HepG2 (cell line): ENCODE measurements at places on chromosomes 6 and 20. TPM values are rescaled to one million over a fixed set of nuclear protein-coding genes. Genes with fewer than 3 reads are reported as not detected.

Gene GJA10
- not detected in 2 replicates for total RNA-seq

- no peaks in the 10 kb centered on the region for H3K36me3 ChIP-seq
- no peak for DNase-seq
- H3K27ac ChIP-seq, result no peak overlapping the region
These were observed 29.2 kb upstream of the SMOC2 start for GRCh38 chr6:168411793-168412192.

GRCh38 chr6:33716379-33716778, 4.9 kb upstream of the UQCC2 start:
- no peaks in the 10 kb centered on the region for H3K36me3 ChIP-seq
- no peaks in the 10 kb centered on the region; the same call in 1 of the 2 replicates for H3K27me3 ChIP-seq
- peaks cover 43% of the 10 kb centered on the region for H3K4me1 ChIP-seq

- H3K4me1 ChIP-seq, result no peaks in the 10 kb centered on the region
- no peaks in the 10 kb centered on the region; the same call in 1 of the 2 replicates for H3K36me3 ChIP-seq
- H3K27me3 ChIP-seq, result no peaks in the 10 kb centered on the region
- H3K27ac ChIP-seq, result no peak overlapping the region
- DNase-seq, result no peak
These were observed 128.1 kb downstream of the ADAT2 start for GRCh38 chr6:143322386-143322785.

DNA sequence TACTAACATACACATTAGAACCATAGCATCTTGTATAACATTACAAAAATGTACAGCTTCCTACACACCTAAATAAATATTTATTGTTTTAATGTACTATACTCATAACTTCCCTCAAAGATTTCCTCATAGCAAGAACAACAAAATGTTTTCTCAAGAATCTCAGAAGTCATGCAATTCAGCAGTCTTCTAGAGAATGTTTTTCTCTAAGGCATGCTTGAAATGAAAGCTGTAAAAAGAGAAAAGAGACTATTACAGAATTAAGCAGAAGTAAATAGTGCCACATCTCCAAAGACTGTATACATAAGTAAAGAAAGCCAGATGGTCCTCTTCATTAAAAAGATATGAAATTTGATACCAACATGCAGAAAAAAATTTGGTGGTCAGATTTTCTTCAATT, 672.2 kb downstream of the EPM2A start:
- no peak overlapping the region for H3K27ac ChIP-seq
- no peaks in the 10 kb centered on the region; the same call in 2 of the 3 replicates for H3K27me3 ChIP-seq
- no peak overlapping the region for H3K4me3 ChIP-seq
- H3K4me1 ChIP-seq, result no peaks in the 10 kb centered on the region
- H3K36me3 ChIP-seq, result no peaks in the 10 kb centered on the region

DNA sequence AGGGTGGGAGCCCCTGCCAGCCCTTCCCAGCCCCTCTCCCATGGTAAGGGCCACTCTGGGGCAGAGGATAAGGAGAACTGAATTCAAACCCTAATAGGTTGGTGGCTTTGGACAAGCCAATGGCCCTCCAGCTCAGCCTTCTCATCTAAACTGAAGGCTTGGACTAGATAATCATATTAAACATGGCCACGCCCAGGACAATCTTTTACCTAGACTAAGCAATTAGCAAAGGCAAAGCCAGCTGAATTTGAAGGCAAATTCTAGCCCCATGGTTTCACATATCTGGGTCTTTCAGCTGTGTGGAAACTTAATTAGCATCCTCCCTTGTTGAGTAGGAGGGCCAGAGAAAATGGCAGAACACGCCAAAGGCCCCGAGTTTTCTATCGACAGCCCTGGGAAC, 10.7 kb downstream of the SLC22A23 start:
- no peaks in the 10 kb centered on the region for H3K27me3 ChIP-seq
- DNase-seq, result no peak
- H3K27ac ChIP-seq, result no peak overlapping the region
- H3K36me3 ChIP-seq, result peaks cover 2% of the 10 kb centered on the region; the same call in 1 of the 2 replicates

GRCh38 chr6:43842231-43842794, 72.3 kb downstream of the VEGFA start:
- H3K4me1 ChIP-seq, result peaks cover 41% of the 10 kb centered on the region
- no peaks in the 10 kb centered on the region; the same call in 1 of the 2 replicates for H3K27me3 ChIP-seq
- no peaks in the 10 kb centered on the region for H3K36me3 ChIP-seq
- no peak for DNase-seq

Gene SLC25A27
- total RNA-seq, result 0.32 and 0.46 TPM in 2 replicates

DNA sequence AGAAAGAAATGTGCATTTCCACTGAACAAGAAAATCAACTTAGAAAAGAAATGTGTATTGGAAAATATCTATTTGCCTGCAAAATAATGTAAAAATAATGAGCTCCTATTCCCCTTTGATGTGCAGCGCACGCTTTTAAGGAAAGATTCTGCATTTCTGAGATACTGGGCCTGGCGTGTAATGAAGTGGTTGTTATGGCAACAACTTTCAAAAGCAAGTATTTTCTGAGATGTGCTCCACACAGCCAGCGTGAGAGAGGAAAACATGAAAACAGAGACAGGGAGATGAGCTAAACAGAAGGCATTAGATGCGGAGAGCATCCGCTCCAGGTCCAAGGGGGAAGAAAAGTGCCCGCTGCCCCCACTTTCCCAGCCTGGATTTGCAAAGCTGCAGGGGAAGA, 39.1 kb upstream of the GTSF1L start:
- no peak overlapping the region for H3K27ac ChIP-seq
- H3K27me3 ChIP-seq, result peaks cover 6% of the 10 kb centered on the region
- H3K4me1 ChIP-seq, result no peaks in the 10 kb centered on the region
- no peak overlapping the region for H3K4me3 ChIP-seq
- H3K36me3 ChIP-seq, result no peaks in the 10 kb centered on the region
- no peak for DNase-seq

- DNase-seq, result peak; percentile 72
- H3K36me3 ChIP-seq, result no peaks in the 10 kb centered on the region
- no peak overlapping the region for H3K4me3 ChIP-seq
- H3K27me3 ChIP-seq, result no peaks in the 10 kb centered on the region
These were observed 20.2 kb upstream of the GJE1 start for GRCh38 chr6:142112451-142113061.

Gene PBOV1
- total RNA-seq, result not detected in 2 replicates

- H3K27ac ChIP-seq, result no peak overlapping the region
- peak; percentile 15 for DNase-seq
- peaks cover 23% of the 10 kb centered on the region for H3K4me1 ChIP-seq
- H3K27me3 ChIP-seq, result no peaks in the 10 kb centered on the region
These were observed 164.2 kb downstream of the PHF3 start for GRCh38 chr6:63799813-63800212.

- H3K36me3 ChIP-seq, result no peaks in the 10 kb centered on the region
- no peak overlapping the region for H3K27ac ChIP-seq
- no peak overlapping the region for H3K4me3 ChIP-seq
- DNase-seq, result no peak
- no peaks in the 10 kb centered on the region for H3K4me1 ChIP-seq
- no peaks in the 10 kb centered on the region for H3K27me3 ChIP-seq
These were observed 813.5 kb downstream of the QKI start for GRCh38 chr6:164227952-164228522.

DNA sequence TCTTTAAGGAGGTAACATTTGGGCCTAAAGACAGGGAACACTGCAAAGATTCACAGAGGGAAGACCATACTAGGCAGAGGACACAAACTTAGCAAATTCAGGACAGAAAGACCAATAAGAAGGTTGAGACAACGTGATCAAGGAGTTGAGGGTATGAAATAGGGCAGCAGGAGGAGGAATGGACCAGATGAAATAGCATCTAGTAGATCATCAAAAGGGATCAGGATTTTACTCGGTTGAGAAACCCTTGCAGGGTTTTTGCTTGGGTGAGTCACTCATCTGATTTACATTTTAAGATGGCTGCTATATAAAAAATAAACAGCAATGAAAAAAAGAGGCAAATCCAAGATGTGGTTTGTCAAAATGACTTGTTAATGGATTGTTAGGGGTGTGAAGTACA, 4.7 kb downstream of the BCLAF1 start:
- no peak overlapping the region for H3K27ac ChIP-seq
- H3K4me1 ChIP-seq, result peaks cover 67% of the 10 kb centered on the region
- no peaks in the 10 kb centered on the region for H3K27me3 ChIP-seq
- H3K36me3 ChIP-seq, result peaks cover 34% of the 10 kb centered on the region
- no peak overlapping the region for H3K4me3 ChIP-seq
- DNase-seq, result no peak

DNA sequence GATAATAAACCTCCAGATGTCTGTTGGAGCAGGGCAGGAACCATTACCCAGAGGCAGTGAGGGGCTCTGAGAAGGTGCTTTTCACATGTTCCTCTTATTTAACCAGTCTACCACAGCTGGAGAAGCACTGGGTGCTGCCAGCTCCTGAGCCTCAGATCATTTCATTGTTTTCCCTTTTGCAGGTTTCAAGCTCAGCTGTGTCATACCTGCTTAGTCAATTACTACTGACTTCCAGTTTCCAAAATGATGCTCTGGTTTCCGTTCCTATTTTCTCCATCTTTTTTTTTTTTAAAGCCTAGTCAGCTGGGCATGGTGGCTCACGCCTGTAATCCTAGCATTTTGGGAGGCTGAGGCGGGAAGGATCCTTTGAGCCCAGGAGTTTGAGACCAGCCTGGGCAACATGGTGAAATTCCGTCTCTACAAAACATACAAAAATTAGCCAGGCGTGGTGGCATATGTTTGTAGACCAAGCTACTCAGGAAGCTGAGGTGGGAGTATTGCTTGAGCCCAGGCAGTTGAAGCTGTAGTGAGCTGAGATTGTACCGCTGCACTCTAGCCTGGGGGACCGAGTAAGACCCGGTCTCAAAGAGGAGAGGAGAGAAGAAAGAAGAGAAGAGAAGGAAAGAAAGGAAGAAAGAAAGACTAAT, 6.7 kb downstream of the FLOT1 start:
- H3K36me3 ChIP-seq, result peaks cover 52% of the 10 kb centered on the region
- peaks cover 47% of the 10 kb centered on the region for H3K4me1 ChIP-seq
- no peak overlapping the region for H3K4me3 ChIP-seq
- H3K27me3 ChIP-seq, result no peaks in the 10 kb centered on the region
- DNase-seq, result no peak

- H3K27ac ChIP-seq, result no peak overlapping the region
- H3K4me1 ChIP-seq, result peaks cover 23% of the 10 kb centered on the region
- no peaks in the 10 kb centered on the region for H3K36me3 ChIP-seq
- no peak for DNase-seq
- no peak overlapping the region for H3K4me3 ChIP-seq
These were observed 49.0 kb upstream of the RNF24 start for GRCh38 chr20:4064144-4064909.

- H3K4me3 ChIP-seq, result no peak overlapping the region
- H3K27me3 ChIP-seq, result no peaks in the 10 kb centered on the region
- H3K27ac ChIP-seq, result no peak overlapping the region
- H3K36me3 ChIP-seq, result no peaks in the 10 kb centered on the region
These were observed 289.9 kb upstream of the ZFP64 start for GRCh38 chr20:52481443-52481842.

Gene FAM83C
- total RNA-seq, result 0.07 TPM in 1 of 2 replicates, not detected in the other

- no peaks in the 10 kb centered on the region; the same call in 2 of the 3 replicates for H3K36me3 ChIP-seq
- H3K4me3 ChIP-seq, result no peak overlapping the region
- H3K27ac ChIP-seq, result no peak overlapping the region
- H3K27me3 ChIP-seq, result no peaks in the 10 kb centered on the region
- no peak for DNase-seq
These were observed 114.3 kb downstream of the UBE3D start for GRCh38 chr6:82951389-82951788.

Gene FIG4
- total RNA-seq, result 7.9 and 10.3 TPM in 2 replicates

- no peaks in the 10 kb centered on the region; the same call in 1 of the 2 replicates for H3K36me3 ChIP-seq
- H3K4me3 ChIP-seq, result no peak overlapping the region
- H3K27me3 ChIP-seq, result no peaks in the 10 kb centered on the region
- H3K27ac ChIP-seq, result no peak overlapping the region
- peak; percentile 42 for DNase-seq
- H3K4me1 ChIP-seq, result peaks cover 19% of the 10 kb centered on the region
These were observed 57.3 kb upstream of the SMIM29 start for GRCh38 chr6:34305982-34306708.
